ENCODE measurements at places on chromosomes 6 and 20.
A peak's percentile ranks its signal among the peaks of the same experiment; 100 is the strongest.

DNA sequence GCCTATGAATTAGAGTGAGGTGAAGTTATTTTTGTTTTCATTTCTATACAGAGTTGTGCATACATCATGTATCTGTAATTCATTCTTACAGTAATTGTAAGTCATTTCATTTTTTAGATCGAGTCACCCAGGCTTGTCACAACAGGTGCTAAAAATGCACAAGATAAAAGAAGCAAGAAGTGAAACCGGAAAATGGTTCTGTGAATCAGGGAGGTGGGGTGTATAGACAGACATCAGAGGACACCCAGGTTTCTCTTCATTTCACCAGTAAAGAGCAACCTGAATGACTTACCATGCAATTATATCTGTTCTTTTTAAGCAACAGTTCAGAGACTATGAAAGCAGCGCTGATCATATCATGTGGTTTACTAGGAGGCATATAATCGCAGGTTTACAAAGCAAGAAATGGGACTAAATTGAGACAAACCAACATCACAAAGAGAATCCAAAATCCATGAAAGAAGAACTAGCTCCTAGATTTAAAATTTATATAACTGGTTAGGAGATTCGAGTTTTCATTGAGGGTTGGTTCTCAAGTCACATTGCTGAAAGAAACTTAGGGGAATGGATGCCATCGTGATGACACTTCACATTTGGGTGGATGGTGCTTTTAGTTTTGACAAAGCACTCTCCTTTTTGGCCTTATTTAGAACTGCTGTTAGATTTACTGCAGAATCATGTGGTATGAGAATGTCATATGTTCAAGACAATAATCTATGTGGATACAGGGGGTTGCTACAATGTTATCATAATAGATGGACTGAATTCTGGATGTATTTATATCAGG is 27.9 kb upstream of the TBC1D7 start:
- peak; percentile 33 for DNase-seq

GRCh38 chr6:161154796-161155335 is 119.0 kb downstream of the AGPAT4 start:
- DNase-seq, result no peak

GRCh38 chr6:45522486-45522885 is 144.8 kb upstream of the SUPT3H start:
- DNase-seq, result no peak

- DNase-seq, result no peak
Measured at GRCh38 chr6:62441182-62441581, 155.2 kb upstream of the KHDRBS2 start.

- no peak for DNase-seq
Measured at GRCh38 chr20:48604426-48604825, 223.4 kb downstream of the PREX1 start.

- no peak for DNase-seq
Measured at GRCh38 chr6:43836507-43837240, 66.7 kb downstream of the VEGFA start.

- DNase-seq, result no peak
Measured at GRCh38 chr6:135478626-135479025, 18.9 kb downstream of the AHI1 start.

DNA sequence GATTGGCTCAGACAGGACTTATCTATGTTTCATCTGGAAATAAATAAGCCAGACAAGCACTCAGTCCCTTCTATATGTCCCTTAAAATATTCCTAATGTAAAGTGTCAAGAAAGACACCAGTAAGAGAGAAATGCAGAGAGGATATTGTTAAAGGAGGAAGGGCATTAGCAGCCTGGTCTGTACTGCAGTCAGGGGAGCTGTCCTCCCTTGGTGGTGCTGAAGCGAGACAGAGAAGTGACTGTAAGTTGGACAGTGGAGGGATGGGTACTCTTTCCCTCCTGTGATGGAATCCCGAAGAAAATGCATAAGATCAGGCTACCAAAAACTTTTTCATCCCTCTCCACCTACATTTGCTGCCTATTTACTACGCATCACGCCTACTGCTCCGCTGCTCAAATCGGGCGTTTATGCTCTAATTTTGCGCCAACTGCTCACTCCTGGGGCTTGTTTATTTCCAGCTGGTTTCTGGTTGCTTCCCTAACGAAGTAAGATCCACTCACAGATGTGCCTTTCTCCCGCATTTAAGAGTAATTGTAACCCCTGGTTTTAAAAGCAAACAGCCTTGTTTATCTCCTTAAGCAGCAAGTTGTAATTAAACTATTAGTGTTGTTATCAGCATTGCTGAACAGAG is 35.2 kb downstream of the PHACTR1 start:
- DNase-seq, result no peak

DNA sequence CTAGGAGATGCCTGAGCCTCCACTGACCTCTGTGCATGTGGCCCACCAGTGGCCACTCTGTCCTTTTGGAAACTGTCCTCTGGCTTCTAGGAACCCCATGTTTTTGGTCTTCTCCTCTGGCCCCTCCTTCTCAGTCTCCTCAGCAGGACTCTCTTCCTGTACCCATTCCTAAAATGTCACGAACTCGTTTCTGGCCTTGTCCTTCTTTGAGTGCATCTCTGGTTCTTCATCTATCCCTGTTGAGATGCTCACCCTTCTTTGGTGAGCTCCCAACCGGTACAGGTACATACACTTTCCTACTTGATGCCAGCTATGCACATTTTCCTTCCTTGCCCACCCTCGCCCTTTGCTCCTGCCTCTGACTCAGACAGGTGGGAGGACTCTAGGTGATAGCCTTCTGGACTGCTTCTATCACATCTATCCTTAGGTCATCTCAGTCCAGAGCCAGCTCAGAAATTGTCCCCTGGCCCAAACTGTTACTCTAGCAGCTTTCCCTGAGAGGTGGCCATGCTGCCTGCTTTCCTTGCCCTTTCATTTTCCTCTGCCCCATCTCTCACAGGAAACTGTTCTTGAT is 14.8 kb upstream of the NNAT start:
- DNase-seq, result no peak

DNA sequence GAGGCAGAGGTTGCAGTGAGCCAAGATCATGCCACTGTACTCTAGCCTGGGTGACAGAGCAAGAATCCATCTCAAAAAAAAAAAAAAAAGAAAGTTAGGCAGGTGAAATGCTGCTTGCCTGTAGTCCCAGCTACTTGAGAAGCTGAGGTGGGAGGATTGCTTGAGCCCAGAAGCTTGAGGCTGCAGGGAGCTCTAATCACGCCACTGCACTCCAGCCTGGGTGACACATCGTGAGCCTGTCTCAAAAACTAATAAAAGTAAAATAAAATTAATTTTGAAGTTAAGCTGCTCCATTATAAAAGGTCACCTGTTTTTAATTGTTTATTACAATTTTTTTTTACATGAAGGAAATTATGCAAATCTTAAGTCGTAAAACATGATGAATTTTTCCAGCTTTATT is 23.2 kb upstream of the SAMHD1 start:
- DNase-seq, result no peak

- DNase-seq, result no peak
Measured at GRCh38 chr6:170584954-170585498, 589 bp upstream of the PDCD2 start.

- DNase-seq, result no peak
Measured at GRCh38 chr20:53220482-53221307, 248.5 kb downstream of the TSHZ2 start.

DNA sequence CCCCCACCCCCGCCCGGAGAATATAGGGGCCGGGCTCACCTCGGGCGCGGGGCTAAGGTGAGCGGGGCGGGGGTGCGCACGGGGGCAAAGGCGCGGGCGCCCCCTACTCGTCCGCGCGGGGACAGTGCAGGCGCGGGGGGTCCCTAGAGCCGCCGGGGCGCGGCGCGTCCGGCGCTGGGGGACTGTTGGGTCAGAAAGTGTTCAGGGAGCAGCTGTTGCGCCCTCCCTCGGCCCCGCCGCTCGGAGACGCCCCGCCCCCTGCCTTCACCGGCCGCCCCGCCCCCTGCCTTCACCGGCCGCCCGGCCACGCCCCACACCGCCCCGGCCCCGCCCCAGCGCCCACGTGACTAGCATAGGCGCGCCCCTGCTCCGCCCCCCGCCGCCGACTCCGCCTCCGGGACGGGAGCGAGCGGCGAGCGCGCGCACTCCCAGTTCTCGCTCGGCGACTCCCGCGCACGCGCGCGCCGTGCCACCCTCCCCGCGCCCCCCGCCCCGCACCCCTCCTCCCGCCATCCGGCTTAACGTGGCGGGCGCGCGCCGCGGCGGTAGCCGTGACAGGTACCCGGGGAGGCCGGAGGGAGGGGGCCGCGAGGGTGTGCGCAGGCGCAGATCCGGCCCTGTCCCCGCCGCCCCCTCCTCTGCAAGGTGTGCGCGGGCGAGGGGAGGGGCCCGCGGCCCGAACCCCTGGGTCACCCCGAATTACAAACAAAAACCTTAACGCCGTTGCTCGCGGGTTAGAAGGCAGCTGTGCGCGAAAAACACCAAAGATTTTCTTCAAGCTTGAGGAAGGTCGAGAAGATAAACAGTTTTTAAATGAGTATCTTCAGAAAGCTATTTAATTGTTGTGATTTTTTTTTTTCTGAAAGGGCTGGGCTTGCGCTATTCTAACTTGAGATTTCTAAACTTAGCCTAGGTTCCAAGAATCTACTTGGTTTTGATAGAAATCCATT is 704 bp upstream of the ZNF217 start:
- DNase-seq, result peak; percentile 97

DNA sequence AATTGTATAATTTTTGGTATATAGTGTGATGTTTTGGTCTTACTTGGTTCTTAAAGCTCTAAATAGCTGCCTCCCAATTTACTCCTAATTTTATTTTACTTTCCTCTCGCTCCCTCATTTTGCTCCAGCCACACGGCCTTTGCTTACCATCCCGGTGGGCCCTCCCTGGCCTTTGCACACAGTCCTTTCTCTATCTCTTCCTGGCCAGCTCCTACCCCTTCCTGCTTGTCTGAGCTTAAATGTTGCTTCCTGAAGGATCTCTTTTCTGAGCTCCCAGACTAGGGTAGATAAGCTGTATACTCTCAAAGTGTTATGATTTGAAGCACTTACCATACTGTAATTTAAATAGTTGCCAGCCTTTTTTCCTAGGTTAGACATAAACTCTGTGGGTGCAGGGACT is 121.7 kb downstream of the UTRN start:
- no peak for DNase-seq

DNA sequence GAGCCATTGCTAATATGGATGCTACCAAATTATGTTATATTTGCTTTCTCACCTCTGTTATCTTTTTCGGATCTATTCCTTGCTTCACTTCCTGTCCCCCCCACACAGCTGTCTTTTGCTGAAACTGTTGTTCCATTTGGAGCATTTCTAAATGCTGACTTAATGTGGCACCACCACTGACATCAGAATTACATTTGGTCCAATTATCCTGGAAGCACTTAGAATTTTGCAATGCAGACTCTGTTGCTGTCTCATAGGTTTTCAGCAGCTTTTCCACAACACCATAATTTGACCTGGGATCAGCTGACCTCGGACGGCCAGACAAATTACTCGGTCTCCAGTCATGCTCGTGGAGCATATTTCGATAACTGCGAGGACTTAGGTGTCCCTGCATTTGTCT is 12.8 kb downstream of the KIAA0408 start:
- DNase-seq, result no peak

DNA sequence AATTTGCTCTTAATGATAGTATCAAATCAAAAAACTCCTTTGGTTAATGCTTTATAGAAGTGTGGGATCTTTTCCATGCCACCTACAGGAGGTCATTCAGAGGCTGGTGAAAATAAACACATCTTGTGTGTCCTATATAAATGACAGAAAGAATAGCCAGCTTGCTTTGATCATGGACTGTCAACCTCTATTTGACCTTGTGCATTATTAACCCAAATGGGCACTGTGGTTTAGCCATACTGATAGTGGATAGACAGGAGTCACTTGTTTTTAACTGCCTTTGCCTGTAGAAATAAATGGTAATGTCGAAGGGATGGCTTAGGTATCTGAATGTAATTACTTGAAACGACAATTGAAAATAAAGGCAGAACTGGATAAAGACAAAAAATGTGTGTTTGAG is 123.8 kb downstream of the CDKAL1 start:
- no peak for DNase-seq

- DNase-seq, result no peak
Measured at GRCh38 chr6:148249679-148250375, 92.8 kb upstream of the SASH1 start.

DNA sequence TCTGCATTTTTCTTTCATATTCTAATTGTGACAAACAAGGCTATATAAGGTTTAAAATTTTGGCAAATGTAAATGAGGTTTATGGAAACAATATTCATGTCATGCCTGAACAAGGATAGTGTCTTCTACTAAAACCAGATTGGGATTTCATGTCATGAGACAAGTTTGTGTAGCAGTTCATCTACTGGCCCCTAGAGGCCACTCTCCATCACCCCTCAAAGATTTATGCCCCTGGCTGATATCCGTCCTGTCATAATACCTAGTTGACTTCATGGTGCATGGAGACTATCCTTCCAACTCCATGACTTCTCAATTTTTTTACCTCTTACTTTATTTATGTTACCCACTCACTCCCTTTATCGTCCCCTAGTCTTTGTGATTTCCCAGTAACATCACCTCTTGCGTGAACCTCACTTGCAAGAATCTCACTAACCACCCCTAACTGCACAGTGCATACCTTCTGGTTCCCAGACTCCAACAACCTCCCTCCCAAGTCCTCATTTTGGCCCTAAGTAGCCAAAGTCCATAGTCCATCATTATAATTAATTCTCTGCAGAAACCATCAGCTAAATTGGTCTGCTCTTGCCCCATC is 179.8 kb downstream of the TASP1 start:
- DNase-seq, result no peak

- DNase-seq, result no peak
Measured at GRCh38 chr20:59194023-59194935, 30.7 kb downstream of the ZNF831 start.

DNA sequence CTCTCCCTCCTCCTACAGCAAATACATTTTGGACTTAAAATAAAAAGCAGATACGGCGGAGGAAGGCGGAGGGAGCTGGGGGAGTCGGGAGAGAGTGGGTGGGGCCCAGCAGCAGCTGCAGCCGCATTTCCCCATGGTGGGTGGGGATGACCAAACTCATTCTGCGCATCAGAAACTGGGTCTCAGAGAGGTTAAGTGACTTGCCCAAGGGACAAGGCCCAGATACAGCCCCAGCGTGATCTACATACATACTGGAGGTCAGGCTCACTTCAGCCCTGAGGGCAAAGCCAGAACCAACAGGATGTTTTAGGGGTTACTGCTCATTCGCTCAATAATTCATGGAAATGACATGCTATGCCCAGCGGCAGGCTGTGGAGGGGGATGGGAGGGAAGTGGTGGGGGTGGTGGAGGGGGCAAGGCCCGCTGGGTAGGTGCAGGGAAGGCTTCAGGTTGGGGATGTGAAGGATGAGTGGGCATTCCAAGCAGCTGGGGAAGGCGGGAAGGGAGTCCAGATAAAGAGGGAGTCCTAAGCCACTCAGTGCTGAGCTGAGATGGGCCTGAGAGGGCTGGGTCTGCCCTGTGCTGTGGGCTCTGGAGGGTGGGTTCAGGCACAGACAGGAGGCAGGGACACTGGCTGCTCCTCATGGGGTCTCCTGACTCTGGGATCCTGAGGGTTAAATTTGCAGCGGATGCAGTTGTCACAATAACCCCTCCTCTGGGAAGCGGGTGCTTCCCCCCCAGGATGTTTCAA is 31.0 kb downstream of the DLGAP4 start:
- DNase-seq, result no peak

- DNase-seq, result no peak
Measured at GRCh38 chr6:14559746-14560536, 442.4 kb downstream of the CD83 start.

All from activated CD4-positive, alpha-beta T cell treated with anti-CD3 and anti-CD28 coated beads for 4 hours (primary cell).